Anterior cingulate cortex (tissue), 58 donors: ENCODE measurements at places on chromosomes 5 and 9.

DNA sequence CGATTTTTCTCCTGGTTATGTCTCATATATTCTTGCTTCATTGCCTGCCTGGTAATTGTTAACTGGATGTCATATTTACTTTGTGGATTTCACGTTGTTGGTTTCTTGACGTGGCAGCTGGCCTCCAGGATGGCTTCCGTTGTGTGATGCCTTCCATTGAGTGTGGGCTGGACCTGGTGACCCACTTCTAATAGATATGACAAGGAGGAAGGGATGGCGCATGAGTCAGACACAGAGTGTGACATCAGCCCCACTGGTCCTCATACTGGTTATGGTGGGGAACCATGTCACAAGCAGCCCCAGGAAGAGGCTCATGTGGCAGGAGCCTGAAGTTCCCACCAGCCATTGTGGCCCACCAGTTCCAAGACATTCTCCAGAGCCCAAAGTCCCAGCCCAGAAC, 6.4 kb upstream of the PAEP start:
- no peak for DNase-seq

- no peak for DNase-seq
Observed at GRCh38 chr5:174436750-174437149, 287.6 kb upstream of the MSX2 start.

DNA sequence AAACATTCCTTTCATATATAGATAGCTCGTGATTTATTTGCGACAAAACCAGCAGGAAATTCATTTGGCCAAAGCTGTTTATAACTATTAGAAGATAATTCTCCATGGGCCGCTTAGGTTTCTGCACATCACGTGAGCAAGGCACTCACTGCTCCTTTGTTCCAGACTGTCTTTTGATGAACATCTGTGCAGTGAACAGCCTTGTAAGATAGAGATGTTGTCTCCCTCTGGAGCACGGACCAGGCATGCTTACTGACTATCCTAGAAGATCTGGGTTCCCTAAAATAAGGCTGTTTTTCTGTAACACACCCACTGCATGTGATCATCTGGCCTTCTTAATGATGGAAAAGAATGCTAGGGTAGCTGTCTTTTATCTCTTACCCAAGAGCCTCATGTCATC, 30.9 kb downstream of the YIPF5 start:
- DNase-seq: peak; percentile 2

- no peak for DNase-seq
Observed at GRCh38 chr9:112809351-112809848, 58.8 kb downstream of the SNX30 start.

- DNase-seq: no peak
Observed at GRCh38 chr5:143312822-143313221, 90.7 kb downstream of the NR3C1 start.

GRCh38 chr5:176436656-176437055, 11.5 kb upstream of the FAF2 start:
- no peak for DNase-seq

- DNase-seq: no peak
Observed at GRCh38 chr9:35335164-35335563, 154.7 kb upstream of the RUSC2 start.

- DNase-seq: no peak
Observed at GRCh38 chr5:133474851-133475590, 137.3 kb downstream of the FSTL4 start.

- no peak for DNase-seq
Observed at GRCh38 chr5:151094852-151095245, 14.0 kb upstream of the TNIP1 start.

GRCh38 chr5:100595152-100595811, 60.1 kb downstream of the FAM174A start:
- DNase-seq: peak; percentile 49

DNA sequence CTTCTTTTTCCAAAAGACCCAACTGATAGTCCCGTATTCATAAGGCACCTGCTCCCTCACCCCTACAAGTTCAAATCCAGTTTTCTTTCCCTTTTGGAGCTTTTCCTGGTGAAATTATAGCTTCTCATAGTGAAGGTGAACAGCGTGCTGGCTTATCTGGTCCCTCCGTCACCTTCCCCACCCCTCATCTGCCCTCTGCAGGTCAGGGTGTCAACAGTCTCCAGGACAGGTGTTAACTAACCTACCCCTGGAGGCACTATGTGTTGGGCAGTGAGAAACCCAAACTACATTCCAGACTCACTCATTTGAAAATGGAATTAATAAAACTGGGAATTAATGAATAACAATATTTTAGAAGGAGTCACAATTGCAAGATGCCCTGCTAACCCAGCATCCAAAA, 109.0 kb upstream of the TAS2R1 start:
- DNase-seq: no peak

DNA sequence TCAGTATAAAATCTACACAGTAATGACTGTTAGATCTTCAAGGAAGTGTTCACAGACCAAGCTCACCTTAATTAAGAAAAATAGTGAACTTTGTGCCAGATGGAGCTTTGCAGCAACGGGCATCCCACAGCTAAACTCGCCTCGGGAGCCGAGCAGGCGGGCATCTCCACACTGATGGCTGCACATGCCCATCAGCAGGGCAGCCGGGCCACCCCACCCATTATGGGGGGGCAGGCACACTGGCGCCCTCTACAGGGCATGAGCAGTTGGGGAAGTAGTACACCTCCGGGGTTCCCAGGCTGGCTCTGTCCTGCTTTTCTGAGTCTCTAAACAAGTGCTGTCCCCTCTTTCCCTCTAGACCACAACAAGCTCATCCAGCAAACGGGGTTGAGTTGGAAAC, 21.6 kb downstream of the ANKS6 start:
- DNase-seq: no peak

GRCh38 chr9:117839862-117840261, 135.7 kb downstream of the TLR4 start:
- no peak for DNase-seq

- peak; percentile 34 for DNase-seq
Observed at GRCh38 chr9:109179801-109180523, 12.9 kb upstream of the FRRS1L start.

GRCh38 chr9:5720151-5720550, 91.2 kb downstream of the RIC1 start:
- DNase-seq: no peak

DNA sequence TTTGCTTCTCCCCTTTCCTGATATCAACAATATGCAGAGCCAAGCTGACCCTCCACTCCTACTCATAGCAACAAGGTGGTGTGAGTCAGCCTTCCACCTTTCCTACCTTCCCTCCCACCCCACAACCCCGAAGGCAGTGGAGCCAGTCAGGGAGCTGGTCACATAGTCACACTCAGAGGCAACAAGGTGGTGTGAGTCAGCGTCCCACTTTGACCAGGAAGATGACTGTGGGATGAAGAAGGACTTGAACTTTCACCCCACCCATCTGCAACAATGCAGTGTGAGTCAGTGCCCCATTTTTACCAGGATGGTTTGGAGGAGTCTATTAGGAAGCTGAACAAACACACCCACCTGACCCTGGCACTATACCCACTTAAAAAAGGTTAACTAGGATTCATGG, 30.1 kb upstream of the ZNF782 start:
- no peak for DNase-seq

GRCh38 chr9:4038182-4038723, 261.6 kb downstream of the GLIS3 start:
- no peak for DNase-seq

- no peak for DNase-seq
Observed at GRCh38 chr5:107368615-107369014, 302.1 kb downstream of the EFNA5 start.

DNA sequence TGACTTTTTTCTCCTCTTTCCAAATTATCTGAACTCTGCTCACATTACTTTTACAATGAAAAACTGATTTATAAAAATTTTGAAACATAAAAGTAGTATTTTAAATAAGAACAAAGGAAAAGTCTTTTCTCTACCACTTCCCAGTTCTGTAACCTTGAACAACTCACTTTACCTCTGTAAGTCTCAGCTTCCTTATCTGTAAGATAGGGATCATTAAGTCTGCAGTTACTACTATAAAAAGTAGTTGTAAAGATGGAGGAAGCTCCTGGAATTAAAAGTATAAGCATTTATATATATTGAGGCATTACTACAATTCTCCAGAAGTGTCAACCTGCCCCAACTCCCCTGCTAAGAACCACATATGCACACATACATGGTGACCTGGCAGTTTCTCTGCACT, 88.0 kb downstream of the TTC39B start:
- DNase-seq: no peak

DNA sequence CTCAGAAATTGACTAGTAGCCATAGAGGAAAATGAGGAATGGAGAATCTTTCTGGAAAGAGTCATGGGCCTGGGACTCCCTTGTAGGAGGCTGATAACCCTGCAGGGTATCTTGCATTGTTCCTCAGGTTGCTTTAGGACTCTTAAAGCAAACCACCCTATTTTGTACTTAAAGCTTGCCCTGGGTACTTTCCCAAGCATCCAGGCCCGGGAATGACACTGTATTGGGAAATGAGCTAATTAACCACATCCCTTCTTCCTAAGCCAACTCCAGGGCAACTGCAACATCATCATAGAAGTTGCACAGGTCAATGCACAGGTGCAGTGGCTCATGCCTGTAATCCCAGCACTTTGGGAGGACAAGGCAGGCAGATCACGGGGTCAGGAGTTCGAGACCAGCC, 55.9 kb downstream of the UGCG start:
- no peak for DNase-seq

DNA sequence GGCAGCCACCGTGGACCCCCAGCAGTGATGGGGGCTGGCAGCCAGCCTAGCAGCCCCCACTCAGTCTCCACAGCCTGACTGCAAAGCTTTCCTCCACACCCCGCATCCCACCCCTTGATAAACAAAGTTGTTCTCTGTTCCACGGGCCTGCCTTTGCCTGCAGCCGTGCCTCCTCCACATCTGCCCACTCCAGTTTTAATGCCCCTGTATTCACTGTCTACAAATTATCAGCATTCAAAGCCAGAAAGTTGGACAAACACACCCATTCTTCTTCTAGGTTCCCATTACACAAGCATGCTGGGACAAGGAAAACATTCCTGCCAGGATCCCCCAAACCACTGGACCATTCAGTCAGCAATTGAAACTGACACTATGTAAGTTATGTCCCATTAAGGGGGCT, 23.0 kb upstream of the NR5A1 start:
- no peak for DNase-seq

- no peak for DNase-seq
Observed at GRCh38 chr5:135208555-135208902, 174.5 kb upstream of the PITX1 start.

DNA sequence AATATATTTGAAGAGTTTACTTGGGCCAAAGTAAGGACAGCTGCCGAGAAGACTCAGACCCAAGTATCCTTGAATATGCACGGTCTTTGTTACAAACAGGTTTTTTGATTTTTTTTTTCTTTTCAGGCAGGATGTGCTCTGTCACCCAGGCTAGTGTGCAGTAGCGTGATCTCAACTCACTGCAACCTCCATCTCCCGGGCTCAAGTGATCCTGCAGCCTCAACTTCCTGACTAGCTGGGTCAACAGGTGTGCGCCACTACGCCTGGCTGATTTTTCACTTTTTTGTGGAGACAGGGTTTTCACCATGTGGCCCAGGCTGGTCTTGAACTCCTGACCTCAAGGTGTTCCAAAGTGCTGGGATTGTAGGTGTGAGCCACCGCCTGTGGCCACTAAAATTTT, 27.4 kb downstream of the JMY start:
- DNase-seq: no peak

- DNase-seq: no peak
Observed at GRCh38 chr5:35384658-35385057, 154.4 kb upstream of the PRLR start.
